NCI-H187 treated with DMSO at 0.1 percent for 48 hours (cell line): ENCODE measurements at places on chromosomes 6 and 20.

- DNase-seq, result no peak
Observed at GRCh38 chr20:53898556-53898931, 171.8 kb downstream of the BCAS1 start.

DNA sequence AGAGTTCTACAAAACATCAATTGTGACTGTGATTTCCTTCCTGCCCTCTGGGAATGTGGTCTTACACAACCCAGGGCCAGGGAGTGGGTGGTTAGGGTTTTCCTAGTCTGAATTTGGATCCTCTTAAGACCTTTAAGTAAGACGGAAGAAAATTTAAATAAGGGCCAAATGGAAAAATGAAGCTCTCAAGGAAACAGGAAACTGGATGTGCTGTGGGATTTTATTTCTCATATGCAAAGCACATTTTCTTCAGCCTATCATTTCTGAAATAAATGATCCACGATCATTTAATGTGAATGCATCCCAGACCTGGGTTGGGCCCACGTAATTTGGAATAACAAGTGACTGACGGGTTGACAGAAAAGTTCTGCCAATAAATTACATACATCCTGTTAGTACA lies 243.6 kb downstream of the CLIC5 start:
- no peak for DNase-seq

DNA sequence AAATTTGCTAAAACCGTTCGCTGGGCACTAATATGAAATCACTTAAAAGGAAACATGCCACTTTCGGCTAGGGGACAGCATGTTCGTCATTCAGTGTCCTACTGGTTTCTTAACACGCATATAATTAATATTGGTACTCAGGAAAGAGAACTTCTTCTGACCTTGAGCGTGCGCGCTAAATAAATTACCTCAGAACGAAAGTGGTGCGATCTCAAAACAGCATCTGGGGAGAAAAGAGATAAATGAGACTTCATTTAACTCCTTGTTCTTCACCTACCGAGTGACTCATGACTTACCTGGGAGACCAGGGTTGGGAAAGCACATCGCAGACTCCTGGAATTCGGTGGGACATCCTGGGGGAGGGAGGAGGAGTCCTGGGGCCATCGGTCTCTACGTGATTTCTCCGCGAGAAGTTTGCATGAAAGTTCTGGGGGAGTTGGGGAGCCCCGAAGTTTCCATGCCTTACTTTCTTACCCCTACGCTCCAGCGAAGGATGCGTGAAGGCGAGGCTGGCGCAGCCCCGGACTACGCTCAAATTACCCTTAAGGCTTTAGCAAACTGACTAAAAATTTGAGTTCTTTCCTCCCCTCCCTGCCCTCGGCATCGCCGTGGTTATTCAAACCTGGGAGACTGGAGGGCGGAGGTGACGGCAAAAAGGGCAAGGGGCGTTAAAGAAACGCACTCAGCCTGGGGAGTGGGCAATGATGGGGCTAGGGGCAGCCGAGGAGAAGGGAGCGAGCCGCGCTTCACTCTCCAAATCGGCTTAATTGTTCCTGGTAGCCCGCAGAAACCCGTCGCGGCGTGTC lies 1.1 kb upstream of the BEND6 start:
- DNase-seq, result no peak

GRCh38 chr6:36800223-36801076 lies 38.8 kb downstream of the CPNE5 start:
- no peak for DNase-seq

GRCh38 chr20:58655328-58656107 lies 4.4 kb downstream of the STX16 start:
- no peak for DNase-seq

DNA sequence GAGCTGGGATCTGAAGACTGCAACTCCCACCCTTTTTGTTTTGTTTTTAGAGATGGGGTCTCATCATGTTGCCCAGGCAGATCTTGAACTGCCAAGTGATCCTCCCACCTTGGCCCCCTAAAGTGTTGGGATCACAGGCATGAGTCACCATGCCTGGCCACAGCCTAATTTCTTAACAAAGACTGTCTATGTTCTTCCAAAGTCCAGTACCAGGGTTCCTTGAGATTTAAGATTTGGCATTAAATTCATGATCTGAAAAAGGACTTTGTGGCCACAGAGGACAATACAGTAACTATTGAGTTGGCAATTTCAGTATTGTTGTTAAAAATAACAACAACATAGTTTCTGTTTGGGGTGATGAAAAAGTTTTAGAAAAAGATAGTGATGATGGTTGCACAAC lies 28.7 kb upstream of the BEND3 start:
- no peak for DNase-seq

DNA sequence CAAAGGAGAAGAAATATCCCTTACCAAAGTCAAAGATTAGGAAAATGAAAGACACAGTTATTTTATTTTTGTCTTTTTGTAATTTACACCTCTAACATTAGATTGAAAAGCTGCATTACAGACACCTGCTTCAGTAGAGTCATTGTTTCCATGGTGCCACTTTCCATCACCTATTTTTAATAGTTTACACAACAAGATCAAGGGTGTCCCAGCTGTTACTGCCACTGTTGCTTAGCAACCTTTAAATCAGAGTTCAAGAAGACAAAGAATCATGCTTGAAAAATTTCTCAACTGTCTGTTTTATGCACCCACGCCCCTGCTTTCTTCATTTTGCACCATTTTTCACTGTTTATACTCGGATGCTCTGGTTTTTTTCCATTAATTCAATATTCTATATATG lies 668.2 kb upstream of the GJE1 start:
- DNase-seq, result peak; percentile 87

DNA sequence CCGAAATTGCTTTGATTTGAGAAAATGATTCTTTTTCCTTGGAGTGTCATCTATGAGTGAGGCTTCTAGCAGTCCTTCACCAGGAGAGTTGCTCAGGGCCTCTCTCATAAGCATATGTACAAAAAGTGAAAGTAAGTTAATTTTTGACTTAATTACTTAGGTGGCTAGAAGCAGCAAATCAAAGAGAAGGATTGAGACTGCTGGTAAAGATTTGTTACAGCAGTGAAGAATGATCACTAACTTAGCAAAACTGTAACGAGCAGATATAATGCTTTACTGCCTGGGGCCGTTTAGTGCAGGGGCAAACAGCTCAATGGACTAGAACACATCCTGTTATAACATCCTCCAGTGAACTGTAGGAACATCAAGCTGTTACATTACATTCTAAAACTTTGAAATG lies 167.8 kb upstream of the RIPOR2 start:
- DNase-seq, result no peak

DNA sequence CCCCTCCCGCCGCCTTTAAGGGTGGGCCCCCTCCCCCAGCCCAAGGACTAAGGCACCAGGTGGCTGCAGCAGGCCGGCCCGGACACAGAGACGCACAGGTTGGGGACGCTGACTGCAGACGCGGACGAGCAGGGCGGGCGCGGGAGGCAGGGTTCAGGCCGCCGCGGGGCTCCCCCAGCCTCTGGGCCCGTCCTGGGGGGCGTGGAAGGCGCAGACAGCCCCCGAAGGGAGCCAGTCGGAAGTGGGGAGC lies 9.3 kb downstream of the DUSP15 start:
- DNase-seq, result no peak

- no peak for DNase-seq
Observed at GRCh38 chr20:25023356-25023755, 30.8 kb upstream of the APMAP start.

DNA sequence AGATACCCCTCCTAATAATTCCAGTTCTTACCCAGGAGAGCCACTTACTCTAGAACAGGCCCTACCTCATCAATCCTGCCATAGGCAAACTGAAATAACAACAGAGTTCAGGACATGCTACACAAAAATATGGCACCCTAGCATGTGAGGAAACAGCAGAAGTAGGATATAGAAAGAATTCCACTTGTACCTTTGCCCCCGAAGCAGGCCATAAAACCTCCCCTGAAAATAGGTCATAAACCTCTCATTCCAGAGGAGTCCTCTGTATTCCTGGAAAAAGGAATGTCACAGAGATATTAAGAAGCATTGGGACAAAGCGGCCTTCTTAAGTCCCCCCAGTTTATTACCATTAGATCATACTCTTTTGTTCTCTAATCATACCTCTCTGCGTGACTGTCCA lies 504.3 kb upstream of the MARCKS start:
- DNase-seq, result no peak

GRCh38 chr20:32649697-32650400 lies 23.9 kb downstream of the C20orf203 start:
- DNase-seq, result no peak

DNA sequence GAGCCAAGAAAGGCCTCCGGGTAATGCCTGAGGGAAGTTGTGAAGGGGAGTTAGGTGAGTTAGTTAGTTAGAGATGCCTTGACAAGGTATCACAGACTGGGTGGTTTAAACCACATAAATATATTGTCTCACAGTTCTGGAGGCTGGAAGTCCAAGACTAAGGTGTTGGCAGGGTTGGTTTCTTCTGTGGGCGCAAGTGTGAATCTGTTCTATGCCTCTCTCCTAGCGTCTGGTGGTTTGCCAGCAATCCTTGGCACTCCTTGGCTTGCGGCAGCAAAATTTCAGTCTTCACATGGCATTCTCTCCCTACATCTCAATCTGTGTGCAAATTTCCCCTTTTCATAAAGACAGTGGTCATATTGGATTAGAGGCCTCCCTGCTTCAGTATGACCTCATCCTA lies 29.7 kb upstream of the RANBP9 start:
- no peak for DNase-seq
